GF-D8 (cell line): ENCODE measurements at places on chromosomes 5 and 9.

DNA sequence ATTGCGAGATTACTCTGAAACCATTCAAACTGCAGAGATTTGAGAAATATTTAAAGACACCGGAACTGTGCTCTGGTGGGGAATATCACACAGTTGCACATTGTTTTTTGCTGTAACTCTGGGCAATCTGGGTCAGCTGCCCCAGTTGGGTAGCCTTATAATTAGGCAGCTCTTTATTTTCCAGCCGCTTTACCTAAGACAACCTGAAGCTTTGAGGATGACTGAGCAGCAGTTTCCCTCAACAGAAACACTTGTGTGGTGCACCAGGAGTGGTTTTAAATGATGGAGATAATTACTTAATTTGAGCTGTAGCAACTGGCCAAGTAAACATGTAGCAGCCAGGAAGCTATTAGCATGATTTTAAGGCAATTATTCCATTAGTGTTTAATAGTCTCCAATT is 2.9 kb downstream of the PLCXD3 start:
- DNase-seq = no peak

DNA sequence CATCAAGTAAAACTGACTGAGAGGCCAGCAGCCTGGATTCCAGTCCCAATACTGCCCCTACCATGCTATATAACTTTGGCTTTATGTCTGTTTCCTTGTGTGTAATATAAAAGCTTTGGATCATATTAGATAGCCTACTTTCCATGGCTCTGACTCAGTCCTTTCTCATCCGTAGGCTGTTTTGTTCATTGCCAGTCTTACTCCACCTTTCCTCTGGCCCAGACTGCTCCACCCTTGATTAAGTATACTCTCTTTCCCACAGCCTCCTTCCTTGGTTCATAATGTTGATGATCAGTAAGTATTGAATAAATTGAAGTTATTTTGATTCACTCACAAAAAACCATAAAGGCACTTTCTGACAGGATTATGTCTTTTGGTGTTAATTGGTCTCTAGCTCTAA is 1.5 kb upstream of the MRPS30 start:
- DNase-seq = no peak

DNA sequence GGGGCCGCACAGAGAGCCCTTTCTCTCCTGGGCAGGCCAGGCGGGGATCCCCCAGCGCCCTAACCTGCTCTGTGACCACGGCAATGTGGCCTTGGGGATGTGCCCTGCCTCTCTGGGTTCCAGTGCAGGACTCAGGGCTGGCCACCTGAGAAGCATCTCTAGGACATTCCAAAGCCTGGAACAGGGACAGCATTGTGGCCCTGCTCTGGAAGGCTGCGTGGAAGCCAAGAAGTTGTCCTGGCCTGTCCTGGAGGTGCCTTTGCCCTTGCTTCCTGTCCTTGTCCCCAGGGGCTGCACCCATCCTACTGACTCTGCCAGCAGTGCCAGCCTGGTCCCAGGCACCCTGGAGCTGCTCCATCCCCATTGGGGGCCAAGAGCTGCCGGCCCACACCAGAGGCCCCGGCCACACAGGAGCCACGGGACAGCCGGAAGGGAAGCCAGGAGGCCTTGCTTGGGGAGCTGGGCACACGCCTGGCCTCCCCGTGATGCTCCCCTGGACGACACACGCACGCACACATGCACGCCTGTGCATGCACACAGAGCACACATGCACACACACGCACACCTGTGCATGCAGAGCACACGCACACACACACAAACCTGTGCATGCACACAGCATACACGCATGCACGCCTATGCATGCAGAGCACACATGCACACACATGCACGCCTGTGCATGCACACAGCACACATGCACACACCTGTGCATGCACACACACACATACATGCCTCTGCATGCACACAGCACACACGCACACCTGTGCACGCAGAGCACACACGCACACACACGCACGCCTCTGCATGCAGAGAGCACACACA is 20.1 kb upstream of the CAMSAP1 start:
- DNase-seq = no peak

DNA sequence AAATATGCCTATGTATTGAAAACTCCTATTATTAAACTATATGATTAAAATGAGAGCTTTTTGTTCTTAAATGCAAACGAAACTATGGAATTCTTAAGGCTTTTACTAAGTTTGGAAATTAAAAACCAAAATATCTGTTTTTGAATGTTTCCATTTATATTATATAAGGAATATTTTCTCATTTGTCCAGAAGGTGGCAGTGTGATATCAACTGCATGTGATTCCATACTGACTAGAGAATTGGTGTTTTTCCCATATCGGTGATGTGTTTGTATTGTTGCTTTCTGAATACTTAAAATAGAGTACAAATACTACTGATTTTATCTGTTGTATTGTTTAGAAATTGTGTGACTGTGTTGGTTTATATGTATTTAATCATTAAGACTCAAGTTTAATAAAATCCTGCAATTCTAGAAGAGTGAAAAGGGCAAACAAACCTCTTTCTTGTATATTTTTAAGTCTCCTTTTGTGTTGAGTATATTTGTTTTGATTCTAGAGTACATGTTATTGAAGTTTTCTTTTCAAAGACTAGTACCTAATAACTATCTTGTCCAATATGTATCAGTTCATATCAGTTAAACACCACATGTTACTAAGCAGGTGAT is 320.8 kb downstream of the CCDC171 start:
- no peak for DNase-seq

- DNase-seq = no peak
These were observed 121.7 kb upstream of the FAM120A start for GRCh38 chr9:93329629-93330280.

DNA sequence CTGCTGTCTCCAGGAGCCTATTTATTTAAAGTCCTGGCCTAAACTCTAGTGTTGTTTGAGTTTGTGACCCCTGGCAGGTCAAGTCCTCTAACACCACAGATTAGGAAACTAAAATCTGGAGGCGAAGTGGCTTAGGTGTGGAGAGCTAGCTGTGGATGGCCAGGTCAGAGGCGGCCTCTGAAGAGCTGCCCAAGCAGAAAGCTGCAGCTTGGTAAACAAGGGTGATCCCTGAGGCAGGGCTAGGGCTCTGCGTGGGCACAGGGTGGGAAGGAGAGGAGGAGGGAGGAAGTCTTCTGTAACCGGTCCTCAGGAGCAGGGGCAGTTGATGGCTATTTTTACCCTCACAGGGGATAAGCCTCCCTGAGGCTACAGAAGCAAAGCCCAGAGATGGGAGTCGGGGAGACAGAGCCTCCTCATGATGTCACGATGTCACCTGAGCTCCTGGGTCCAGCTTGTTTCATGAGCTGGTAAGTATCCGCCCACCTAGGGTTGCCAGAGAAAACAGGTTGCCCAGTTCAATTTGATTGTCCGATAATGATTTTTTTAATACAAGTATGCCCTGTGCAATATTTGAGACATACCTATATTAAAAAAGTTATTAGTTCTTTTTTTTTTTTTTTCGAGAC is 25.9 kb upstream of the BOD1 start:
- no peak for DNase-seq
